ENCODE measurements at places on chromosomes 12 and 14.
A peak's percentile ranks its signal among the peaks of the same experiment; 100 is the strongest.

DNA sequence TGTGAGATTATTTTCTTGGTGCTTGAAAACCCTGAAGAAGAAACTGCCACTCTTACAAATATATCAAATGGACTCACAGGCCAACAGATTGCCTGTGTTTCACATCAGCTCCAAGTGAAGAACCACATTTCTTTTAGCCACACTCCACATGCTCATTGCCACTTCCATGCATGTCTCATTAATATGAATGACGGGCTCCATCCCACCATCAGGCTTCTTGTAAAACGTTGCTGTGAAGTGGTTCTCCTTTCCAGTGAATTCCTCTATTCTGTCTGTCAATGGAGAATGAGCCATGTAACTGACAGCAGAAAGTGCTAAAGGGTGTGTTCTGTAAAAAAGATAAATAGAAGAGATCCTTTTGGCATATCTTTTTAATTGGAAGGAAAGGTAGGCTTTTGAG, 188.2 kb upstream of the RMST start:
- no peak for DNase-seq

GRCh38 chr12:13179211-13180074, 17.1 kb upstream of the EMP1 start:
- DNase-seq = peak; percentile 98

DNA sequence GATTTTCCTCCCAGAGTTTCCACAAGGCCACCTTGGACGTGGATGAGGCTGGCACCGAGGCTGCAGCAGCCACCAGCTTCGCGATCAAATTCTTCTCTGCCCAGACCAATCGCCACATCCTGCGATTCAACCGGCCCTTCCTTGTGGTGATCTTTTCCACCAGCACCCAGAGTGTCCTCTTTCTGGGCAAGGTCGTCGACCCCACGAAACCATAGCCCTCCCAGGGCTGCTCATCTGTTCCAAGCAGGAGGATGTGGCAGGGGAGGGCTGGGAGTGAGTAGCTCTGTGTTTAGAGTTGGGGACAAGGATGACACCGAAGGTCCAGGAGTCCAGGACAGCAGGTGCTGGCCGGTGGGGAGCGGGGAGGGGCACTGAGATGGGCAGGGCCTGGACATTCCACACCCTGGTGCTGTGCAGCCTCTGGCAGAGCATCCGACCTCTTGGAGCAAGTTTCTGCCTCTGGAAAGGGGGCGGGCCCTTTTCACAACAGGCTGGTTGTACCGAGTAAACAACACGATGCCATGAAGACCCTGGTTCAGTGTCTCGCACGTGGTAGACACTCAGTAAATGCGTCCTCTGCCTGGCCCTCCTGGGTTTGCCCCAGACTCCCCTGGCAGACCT, 8.2 kb downstream of the SERPINA4 start:
- no peak for DNase-seq

GRCh38 chr14:89374908-89375307, 42.1 kb downstream of the FOXN3 start:
- no peak for DNase-seq

DNA sequence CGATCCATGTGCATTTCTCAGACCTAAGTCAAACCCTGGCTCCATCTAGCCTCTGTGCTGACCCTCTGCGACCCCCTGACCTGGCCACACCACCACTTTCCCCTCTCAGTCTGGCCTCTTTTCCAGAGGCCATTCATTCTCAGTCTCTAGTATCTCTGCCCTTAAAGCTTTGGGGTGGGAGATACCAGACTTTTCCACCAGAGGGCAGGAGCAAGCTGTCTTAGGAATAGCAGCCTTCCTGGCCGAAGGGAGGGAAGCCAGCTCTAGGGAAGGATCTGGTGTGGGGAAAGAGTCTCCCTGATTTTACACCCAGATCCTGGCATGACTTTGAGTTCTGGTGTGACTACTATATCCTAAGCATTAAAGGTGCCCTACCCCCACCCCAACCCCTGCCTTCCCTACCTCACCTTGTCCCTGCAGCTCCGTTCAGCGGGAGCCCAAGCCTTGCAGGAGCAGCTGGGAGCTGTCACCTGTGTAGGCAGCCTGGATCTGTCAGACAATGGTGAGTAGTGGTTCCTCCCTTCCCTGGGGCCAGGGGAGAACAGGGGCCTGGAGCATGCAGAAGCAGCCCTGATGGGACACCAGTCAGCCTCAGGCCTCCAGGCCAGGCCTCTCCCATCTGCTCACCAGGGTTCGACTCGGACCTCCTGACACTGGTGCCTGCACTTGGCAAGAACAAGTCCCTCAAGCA, 6.6 kb downstream of the CARMIL3 start:
- peak; percentile 43 for DNase-seq

- DNase-seq = no peak
Observed at GRCh38 chr12:47721431-47721973, 3.8 kb downstream of the ENDOU start.

DNA sequence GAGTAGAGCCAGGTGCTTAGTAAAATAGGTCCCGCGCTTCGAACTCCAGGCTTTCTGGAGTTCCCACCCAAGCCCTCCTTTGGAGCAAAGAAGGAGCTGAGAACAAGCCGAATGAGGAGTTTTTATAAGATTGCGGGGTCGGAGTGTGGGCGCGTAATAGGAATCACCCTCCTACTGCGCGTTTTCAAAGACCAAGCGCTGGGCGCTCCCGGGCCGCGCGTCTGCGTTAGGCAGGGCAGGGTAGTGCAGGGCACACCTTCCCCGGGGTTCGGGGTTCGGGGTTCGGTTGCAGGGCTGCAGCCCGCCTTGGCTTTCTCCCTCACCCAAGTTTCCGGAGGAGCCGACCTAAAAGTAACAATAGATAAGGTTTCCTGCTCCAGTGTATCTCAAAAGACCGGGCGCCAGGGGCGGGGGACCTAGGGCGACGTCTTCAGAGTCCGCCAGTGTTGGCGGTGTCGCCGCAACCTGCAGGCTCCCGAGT, 3.6 kb downstream of the SSTR1 start:
- DNase-seq = no peak

- DNase-seq = no peak
Observed at GRCh38 chr12:2118481-2119255, 65.9 kb downstream of the CACNA1C start.

- no peak for DNase-seq
Observed at GRCh38 chr12:116262741-116263140, 14.8 kb downstream of the MED13L start.

DNA sequence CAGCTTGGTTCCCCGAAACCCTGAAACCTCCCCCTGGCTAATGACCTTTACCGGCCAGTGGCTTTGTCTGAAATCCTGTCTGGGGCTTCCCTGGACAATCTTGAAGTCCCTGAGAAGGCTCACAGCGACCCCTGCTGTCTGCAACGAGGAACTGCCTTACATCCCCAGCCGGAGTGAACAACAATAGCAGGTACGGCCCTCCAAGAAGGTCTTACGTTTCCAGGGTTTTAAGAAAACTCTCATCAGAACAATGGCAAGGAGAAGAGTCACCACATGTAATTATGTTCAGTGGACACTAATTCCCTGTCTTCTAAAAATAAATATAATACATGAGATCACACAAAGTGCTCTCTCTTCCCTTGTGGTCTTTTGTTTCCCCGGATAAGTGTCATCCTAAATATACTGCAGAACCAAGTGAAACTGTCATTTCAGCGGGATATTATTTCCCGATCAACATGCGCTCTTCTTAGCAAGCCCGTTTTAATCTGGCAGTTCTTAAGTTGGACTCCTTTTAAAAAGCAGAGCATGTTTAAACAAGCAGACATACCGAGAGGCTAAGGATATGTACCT, 53.3 kb downstream of the RBM19 start:
- DNase-seq = peak; percentile 73

- DNase-seq = peak; percentile 46
Observed at GRCh38 chr12:94649349-94650142, 811 bp downstream of the TMCC3 start.

GRCh38 chr14:75341620-75342019, 63.0 kb downstream of the FOS start:
- peak; percentile 70 for DNase-seq

GRCh38 chr12:28036940-28037339, 64.4 kb upstream of the PTHLH start:
- no peak for DNase-seq

- DNase-seq = peak; percentile 73
Observed at GRCh38 chr14:64337888-64338615, 43.9 kb upstream of the ESR2 start.

DNA sequence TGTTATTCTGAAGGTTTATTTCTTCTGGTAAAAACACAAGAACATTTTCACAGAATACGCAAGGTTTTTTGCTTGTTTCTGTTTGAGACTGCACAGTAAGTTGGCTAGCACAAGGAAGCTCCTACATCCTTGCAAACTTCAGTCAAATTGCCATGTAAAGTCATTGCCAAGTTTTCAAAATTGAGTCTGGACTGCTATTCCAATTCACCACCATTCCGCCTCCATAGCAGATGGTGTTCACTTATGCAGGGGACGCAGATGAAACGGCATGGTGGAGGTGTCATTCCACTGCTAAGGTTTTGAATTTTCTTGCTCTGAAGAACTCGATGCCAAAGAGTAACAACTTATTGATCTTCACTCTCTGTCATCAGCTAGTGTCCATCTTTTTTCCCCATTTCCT, 303.9 kb upstream of the SYT1 start:
- DNase-seq = no peak

DNA sequence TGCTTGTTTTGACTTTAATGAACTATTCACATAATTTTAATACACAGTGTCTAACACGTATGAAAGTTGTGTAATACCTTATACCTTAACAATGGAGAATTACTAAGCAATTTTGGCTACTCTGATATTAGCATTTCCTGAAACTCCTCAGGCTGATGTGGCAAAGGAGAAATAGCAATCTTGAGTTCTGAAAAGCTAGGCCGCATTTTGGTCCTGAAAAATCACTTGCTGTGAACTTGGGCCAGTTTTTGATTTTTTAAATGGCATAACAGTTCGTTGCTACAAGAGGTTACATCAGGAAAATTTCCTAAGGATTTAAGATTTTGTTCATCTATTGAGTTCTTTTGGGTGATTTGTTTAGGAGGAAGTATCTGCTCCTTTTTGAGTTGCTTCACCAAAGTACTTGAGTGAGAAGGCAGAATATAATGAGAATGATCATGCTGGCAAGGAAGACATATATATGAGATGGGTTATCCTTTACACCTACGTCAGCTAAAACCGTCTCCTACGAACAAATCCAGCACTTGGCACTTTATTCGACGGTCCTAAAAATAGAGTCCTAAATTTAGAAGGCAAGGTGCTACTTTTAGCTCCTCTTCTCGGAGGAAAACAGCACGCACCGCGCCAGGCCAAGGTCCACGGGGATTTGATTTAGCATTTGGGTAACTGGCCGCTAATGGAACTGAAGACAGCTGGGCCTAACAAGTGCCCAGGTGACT, 32.2 kb downstream of the MIA2 start:
- DNase-seq = peak; percentile 61

- no peak for DNase-seq
Observed at GRCh38 chr12:91327889-91328288, 145.3 kb upstream of the DCN start.

- no peak for DNase-seq
Observed at GRCh38 chr14:51807356-51807755, 53.1 kb upstream of the GNG2 start.

DNA sequence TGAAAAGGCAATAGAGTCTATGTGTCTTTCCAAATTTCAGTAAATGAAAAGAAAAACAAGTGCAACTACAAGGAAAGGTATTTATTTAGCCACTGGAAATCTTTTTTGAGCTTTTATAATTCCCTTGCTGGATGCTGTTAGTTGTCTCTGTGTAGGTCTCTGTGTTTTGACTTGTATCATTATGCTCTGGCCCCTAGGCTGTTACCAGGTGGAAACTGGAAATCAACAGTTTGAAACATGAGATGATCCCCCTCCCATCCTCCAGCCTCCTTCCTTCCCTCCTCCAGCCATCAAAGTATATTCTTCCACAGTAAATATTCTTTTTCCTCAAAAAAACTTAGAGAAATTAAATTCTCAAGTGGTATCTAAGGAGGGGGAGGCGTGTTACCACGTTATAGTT, 934 bp upstream of the DCN start:
- DNase-seq = no peak

DNA sequence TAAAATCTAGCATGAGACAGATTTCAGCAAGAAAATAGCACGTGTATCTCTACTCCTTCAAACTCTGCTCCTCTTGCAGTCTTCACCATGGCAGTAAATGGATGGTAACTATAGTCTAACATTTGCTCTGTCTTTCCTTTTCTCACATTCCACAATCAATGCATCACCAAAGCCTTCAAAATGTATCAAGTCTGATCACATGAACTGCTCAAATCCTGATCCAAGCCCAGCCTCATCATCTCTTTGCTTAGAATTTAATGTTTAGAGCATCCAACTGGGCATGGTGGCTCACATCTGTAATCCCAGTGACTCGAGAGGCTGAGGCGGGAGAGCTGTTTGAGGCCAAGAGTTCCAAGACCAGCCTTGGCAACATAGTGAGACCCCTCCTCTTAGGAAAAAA, 45.9 kb downstream of the CDK17 start:
- DNase-seq = no peak

Measured in KBM-7 (cell line).